Stimulated activated naive B cell treated with anti-CD40 and anti-IgM and Interleukin-4, amounts not matched to agents 10 μg/mL and 1 μg/mL and 100 μg/mL, for 72 hours (primary cell): ENCODE measurements at places on chromosomes 3 and 15.

- DNase-seq = no peak
Observed at GRCh38 chr3:141714671-141715070, 23.4 kb upstream of the RNF7 start.

DNA sequence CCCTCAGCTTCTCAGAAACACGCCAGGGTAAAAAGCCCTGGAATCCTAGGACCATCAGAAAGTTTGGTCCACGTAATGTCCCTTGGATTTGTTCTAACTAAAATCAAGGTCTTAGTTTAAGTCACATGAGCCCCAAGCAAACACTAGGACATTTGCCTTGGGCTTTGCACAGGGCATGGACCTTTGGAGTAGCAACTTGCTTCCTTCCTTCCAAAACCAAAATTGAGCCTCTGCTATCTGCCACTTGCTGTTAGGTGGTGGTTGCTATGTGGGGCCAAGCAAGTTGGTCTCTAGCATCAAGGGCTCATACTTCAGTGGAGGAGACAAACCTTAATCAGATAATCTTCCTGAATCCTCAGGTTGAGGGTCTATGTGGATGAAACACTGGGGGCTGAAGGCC lies 4.0 kb upstream of the DAG1 start:
- DNase-seq = no peak

GRCh38 chr3:101876142-101876541 lies 26.8 kb downstream of the NFKBIZ start:
- DNase-seq = peak; percentile 38

- DNase-seq = no peak
Observed at GRCh38 chr3:42495393-42495792, 7.0 kb upstream of the VIPR1 start.

- DNase-seq = no peak
Observed at GRCh38 chr15:28981351-28981720, 95.6 kb downstream of the APBA2 start.

- no peak for DNase-seq
Observed at GRCh38 chr3:192010490-192010889, 549.5 kb downstream of the PYDC2 start.

DNA sequence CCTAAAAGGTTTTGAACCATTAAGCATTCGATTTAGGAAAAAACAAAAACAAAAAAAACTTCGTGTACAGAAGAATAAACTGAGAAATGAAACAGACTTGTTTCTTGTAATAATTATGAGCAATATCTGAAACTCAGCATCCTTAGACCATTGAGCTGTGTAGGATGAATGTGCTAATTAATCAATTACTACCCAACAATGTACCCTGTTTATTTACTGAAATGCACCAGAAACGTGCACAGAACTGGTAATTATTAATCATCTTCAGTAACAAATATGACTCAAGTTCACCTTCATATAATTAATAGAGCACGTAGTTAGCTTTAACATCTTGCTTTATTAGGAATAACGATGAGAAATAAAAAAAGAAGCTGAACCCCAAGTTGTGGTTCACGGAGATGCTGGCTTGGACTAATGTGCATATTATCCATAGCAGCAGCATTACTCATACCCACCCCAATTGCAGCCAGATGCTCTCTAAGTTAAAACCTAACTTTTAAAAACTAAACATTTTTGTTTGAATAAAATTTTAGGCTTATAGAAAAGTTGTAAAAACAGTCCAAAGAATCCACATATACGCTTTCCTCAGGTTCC lies 10.2 kb upstream of the C15orf61 start:
- DNase-seq = no peak

DNA sequence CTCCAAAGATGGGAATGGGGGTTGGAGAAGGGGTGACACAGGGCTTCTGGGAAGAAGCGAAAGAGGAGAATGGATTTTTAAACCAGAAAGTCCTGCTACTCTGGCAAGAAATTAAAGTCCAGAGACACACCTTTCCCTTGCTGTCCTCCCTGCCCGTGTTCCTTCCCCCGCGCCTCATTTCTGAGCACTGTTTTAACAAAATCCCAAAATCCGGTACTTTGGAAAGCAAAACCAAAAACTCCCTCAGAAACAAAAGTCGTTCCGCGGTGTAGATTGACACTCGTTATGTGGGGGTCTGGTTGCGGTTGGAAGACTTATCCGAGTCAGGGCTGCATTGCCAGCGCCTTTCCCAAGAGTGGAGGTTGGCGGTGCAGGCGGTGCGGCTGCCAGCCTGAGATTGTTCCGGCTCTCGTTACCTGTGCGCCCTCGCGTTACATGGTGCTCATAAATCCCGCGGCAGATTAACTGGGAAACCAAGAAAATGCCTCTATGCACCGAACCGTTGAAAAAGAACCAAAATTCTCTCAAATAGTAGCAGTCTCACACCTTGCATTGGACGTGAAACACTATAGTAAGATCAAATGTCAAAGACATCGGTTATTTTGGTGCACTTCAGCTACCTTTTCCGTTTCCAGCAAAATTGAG lies 217.7 kb downstream of the MEIS2 start:
- DNase-seq = no peak

DNA sequence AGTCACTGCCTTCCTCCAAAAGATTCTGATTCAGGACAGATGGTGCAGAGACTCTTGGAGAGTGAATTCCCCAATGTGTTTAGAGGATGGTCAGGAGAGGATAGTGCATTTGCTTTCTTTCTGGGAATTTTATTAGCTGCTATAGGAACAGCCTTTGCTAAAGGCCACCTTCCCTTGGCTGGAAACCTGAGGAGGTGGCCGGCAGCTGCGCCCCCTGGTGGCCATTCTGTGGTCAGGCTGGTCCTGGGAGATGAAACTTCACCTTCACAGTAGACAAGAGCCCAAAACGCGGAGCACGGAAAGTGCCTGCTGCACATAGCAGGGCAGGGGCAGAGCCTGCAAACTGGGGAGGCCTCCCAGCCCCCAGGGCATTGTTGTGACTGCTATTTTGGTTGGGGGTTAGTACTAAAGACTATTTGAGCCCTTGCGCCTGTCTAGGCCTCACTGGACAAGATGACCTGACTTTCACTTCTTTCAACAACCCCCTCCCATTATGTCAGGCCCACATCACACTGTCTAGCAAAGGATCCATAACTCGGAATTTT lies 34.3 kb downstream of the SEC22C start:
- DNase-seq = peak; percentile 23

- no peak for DNase-seq
Observed at GRCh38 chr3:142148044-142148791, 1.1 kb downstream of the TFDP2 start.

DNA sequence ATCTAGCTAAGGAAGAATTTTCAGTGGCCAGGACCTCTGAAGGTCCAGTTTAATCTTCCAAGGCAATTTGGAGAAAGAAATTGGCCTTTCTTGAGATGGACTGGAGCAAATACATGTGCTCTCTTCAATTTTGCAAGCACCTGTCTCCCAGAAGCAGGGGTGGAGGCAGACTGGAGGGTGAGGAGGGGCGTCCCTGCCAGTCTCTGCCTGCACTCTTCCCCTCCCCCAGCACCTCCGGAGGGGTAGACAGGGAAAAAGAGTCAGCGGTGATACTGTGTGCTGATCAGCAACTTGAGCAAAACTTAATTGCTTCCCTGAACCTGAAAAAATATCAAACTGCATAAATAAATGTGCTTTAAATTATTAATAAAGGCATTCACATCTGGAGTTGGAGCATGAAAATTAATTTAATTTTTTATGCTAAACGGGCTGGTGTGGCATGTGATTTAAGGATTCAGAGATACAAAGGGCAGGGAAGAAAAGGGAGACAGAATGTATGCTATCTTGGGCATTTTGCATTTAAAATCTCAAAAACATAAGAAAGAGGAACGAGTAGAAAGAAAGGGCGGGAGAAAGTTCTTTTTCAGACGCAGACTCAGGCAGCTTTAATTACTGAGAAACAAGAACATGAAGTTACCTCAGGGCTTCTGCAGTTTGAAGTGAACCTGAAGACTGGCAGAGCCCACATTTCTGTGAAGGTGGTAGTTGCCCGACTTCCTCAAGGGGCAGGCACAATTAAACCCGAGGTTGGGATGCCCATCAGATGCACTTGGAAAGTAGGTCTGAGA lies 319.7 kb downstream of the UACA start:
- DNase-seq = no peak

DNA sequence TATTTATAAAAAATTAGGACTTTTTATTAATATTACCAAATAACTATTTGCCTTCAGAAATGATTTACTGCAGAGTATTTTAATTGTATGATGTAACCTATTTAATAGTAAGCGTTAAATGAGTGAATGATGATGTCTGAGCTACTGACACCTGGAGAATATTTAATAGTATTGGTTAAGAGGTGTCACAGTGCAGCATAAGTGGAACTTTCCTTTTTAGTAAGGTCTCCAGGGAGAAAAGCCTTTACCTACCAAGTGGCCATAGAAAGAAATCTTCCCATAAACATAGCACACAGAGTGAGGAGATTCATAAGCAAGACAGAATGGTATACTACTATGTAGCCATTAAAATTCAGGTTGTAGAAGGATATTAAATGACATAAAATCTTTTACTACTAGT lies 441.7 kb downstream of the TBL1XR1 start:
- no peak for DNase-seq

- no peak for DNase-seq
Observed at GRCh38 chr15:45448066-45448915, 69.9 kb upstream of the GATM start.
